Hair follicular keratinocyte (primary cell): ENCODE measurements at places on chromosomes 12 and 14. TPM values are rescaled to one million over a fixed set of nuclear protein-coding genes. Genes with fewer than 3 reads are reported as not detected.

LALBA gene
- not detected in 2 replicates for total RNA-seq

AMN gene
- total RNA-seq = 0.15 and 0.70 TPM in 2 replicates

ADSS1 gene
- 0.91 and 5.7 TPM in 2 replicates for total RNA-seq

CCDC175 gene
- not detected in 2 replicates for total RNA-seq

SOAT2 gene
- not detected in 2 replicates for total RNA-seq

TSHR gene
- not detected in 2 replicates for total RNA-seq

NAV3 gene
- total RNA-seq = 23.9 and 28.6 TPM in 2 replicates

TMTC1 gene
- total RNA-seq = 6.1 and 16.9 TPM in 2 replicates

MANSC4 gene
- not detected in 2 replicates for total RNA-seq

MLF2 gene
- 359 and 402 TPM in 2 replicates for total RNA-seq

ALG10 gene
- 5.3 and 7.2 TPM in 2 replicates for total RNA-seq

ACSS3 gene
- 0.34 and 6.4 TPM in 2 replicates for total RNA-seq

SLC5A8 gene
- total RNA-seq = 0.08 TPM in 1 of 2 replicates, not detected in the other

MYRFL gene
- total RNA-seq = 0.42 TPM in 1 of 2 replicates, not detected in the other

OVCH1 gene
- total RNA-seq = under 0.01 TPM in 1 of 2 replicates, not detected in the other

NGB gene
- total RNA-seq = not detected in 2 replicates
